Kidney epithelial cell (primary cell): ENCODE measurements at places on chromosomes 13 and 19. TPM values are rescaled to one million over a fixed set of nuclear protein-coding genes. Genes with fewer than 3 reads are reported as not detected.

- no peak for DNase-seq
Observed at GRCh38 chr13:76503766-76504165, 382.4 kb downstream of the KCTD12 start.

MYO1F gene
- 0.08 and 0.21 TPM in 2 replicates for total RNA-seq

GRCh38 chr13:87122551-87122950, 548.6 kb upstream of the SLITRK5 start:
- no peak for DNase-seq

DNA sequence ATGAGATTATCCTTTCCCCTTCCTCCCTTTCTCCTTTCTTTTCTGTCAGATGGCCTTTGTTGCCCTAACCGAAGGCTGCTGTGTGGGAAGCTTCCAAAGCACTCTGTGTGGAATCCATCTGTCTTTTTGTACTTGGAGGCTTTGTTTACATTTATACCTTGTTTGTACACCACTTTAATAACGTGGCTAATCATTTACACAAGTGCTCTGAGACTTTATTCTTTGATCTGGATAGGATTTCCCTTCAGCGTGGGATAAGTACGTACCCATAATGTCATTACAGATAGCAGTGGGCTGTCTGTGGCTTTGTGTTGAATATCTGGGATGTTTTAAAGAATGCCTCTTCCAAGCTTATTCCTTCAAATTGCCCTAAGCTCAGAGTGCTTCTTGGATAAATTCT, 684.7 kb upstream of the SLITRK5 start:
- no peak for DNase-seq

CYP4F12 gene
- not detected in 2 replicates for total RNA-seq

DNA sequence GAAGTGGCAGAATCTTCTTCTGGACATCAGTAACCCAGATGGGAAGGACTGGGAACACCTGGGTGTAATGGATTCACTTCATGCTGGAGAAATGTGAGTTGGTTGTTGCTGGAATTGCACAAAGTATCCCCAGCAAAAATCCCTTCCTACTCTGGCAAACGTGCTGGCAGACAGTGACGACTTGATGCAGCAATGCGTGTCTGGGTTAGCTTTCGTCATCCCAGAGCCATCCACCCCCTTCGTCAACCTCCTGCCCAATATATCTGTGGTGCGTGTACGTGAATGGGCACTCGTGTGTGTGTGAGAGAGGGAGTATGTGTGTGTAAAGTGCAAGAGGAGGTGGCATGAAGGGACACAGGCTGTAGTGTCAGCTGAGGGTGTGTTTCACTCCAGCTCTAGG, 70.9 kb downstream of the TM9SF2 start:
- DNase-seq = peak; percentile 61

- DNase-seq = no peak
Observed at GRCh38 chr13:77574096-77574495, 38.6 kb downstream of the SCEL start.

- DNase-seq = peak; percentile 9
Observed at GRCh38 chr13:109476001-109476400, 310.4 kb downstream of the IRS2 start.

RASGRP4 gene
- total RNA-seq = not detected in 2 replicates

DNA sequence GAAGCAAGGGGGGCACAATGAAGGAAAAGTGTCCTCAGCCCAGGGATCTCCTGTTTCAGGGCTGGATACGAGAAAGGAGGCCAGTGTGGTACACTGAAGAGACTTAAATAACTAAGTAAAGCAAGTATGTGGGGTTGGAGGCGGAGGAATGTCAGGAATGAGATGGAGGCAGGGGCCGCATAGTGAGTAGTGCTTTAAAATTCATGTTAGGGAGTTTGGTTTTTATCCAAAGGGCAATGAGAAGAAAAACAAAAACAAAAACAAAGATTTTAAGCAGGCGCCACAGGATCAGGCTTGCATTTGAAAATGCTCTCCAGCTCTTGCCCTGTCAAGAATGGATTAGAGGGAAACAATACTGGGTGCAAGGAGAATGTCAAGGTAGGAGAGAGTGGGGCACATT, 273.4 kb downstream of the DCLK1 start:
- DNase-seq = no peak

PABPC3 gene
- total RNA-seq = 0.34 and 0.58 TPM in 2 replicates

DNA sequence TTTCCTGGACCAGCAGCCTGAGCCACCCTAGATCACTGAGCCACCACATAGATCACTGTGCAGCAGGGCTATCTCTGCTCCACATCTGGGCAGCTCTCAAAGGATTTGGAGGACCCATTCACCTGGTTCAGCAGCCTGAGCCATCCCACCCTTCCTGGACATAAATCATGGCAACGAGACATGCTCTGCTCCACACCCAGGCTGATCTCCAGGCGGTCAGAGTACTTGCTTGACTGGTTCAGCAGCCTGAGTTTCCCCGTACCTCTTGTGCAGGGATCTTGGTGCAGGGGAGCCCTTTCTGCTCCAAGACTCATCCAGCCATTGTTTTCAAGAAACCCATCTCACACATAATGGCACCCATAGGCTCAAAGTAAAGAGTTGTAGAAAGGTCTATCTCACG, 195.3 kb downstream of the LIG4 start:
- no peak for DNase-seq

DNA sequence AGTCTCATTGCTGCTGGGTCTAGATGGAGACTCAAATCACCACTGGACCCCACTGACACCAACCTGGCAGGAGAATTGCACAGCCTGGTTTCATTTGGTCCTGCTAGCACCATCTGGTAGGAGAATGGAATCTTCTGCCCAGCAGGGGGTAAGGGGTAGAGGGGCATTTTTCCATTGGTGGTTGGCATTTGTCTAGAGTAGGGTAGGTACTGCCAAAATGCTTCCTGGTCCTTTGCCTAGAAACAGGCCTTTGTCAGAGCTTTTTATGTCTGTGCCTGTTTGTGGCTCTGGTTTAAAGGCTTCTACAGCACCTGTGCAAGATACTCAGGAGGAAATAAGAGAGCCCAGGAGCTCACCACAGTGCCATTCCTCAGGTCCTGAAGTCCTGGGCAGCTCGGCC, 121.3 kb downstream of the KCTD12 start:
- no peak for DNase-seq

CD209 gene
- total RNA-seq = 0.04 and 0.07 TPM in 2 replicates

CDC42EP5 gene
- total RNA-seq = 21.4 and 24.4 TPM in 2 replicates

- DNase-seq = no peak
Observed at GRCh38 chr13:84962849-84963248, 836.4 kb downstream of the SLITRK6 start.

GMIP gene
- total RNA-seq = 6.3 and 18.3 TPM in 2 replicates

GRCh38 chr13:75255653-75256052, 226.3 kb downstream of the TBC1D4 start:
- no peak for DNase-seq

NLRP11 gene
- total RNA-seq = not detected in 2 replicates

DNA sequence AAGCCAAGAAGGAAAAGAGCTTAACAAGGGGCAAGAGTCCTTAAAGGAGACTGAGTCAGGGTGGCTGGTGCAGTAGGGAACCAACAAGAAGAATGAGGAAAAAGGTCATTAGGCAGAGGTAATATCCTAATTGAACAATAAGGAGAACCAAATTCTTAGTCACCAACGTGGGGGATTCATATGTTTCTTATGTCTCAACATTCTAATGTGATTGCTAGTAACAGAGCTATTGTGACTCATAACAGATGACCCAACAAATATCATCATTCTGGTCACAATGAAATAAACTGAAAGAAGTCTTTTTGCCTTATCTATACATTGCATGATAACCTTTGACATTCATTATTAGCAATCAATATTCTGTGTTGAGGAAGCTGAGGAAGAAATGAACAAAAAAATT, 101.6 kb downstream of the RAP2A start:
- no peak for DNase-seq

ZNF225 gene
- 1.9 and 2.2 TPM in 2 replicates for total RNA-seq

ERCC1 gene
- total RNA-seq = 67.1 and 79.5 TPM in 2 replicates

- no peak for DNase-seq
Observed at GRCh38 chr19:13597640-13598039, 91.4 kb upstream of the CACNA1A start.

DNA sequence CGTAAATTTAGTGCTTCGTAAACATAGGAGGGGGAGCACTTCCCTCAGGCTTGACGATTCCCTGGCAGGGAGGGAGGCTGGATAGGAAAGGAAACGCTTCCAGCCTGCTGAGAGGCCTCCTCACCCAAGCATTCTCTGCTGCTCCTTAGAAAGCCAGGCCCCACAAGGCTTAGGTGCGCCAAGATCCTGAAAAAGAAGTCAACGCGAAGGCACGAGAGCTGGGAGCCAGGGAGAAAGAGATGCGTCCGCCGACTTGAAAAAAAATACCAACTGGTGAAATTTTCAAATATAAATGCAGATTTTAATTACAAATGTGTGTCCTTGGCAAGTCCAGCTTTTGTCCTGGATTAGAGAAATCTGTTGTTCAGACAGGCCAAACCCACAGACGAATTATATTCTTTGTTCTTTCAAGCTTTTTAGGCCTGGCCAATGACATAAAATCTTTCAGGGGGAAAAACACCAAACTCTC, 64.0 kb downstream of the ALOX5AP start:
- DNase-seq = no peak

DNA sequence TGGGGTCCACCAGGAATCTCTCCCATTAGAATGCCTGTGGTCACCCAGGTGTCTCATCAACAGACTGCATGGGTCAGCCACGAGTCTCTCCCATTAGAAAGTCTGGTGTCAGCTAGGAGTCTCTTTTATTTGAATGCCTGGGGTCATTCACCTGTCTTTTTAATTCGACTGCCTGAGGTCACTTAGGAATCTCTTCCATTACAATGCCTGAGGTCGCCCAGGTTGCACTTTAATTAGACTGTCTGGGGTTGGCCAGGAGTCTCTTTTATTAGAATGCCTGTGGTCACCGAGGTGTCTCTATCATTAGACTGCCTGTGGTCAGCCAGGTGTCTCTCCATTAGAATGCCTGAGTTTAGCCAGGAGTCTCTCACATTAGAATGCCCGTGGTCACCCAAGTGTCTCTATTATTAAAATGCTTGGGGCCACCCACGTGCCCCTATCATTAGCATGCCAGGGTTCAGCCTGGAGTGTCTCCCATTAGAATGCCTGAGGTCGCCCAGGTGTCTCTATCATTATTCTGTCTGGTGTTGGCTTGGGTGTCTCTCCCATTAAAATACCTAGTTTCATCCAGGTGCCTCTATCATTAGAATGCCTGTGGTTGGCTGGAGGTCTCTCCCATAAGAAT, 1474.3 kb downstream of the UQCRFS1 start:
- no peak for DNase-seq

- no peak for DNase-seq
Observed at GRCh38 chr13:66781241-66781640, 448.9 kb downstream of the PCDH9 start.

DNA sequence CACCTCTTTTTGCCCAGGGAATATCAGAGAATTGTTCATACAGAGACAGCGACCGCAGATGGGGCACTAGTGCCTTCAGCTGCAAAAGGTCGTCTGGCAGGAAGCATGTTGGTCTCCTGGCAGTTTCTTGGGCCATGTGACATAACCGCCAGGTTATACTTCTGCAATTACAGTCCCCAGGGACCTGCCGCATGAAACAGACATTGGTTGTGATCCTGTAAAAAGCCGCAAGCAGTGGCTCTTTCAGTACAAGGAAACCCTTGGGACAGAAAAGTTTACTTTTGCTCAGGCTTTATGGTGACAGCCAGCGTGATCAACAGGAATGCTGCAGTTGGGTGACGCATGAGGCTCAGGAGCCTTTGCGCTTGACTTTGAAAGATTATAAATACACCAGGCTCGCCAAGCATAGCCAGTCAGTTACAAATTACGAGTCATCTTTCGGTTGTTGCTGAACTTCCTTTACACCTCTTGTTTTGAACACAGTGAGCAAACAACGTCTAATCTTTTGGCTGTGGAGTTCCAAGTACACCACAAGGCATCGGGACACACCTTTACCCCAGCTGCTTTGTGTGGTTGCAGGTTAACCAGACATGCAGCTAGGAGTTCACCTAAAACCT, 50.5 kb upstream of the UBE2L5 start:
- no peak for DNase-seq

DNA sequence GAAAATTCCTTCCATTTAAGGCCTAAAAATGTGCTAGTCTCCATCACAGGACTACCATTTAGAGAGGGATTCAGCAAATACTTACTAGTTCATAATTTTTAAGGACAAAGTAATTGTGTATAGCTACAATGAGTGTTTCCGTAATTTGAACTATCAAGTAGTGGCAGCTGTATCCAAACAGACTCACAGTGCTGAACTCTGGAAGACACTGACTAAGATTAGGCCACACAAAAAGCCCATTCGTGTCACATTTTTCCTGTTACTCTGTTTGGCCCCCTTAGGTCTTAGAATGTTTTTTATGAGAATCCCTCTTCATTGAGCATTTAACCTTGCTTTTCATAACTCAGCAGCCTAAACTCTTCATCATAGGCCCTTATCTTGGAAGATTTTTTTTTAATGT, 731.2 kb upstream of the PCDH9 start:
- DNase-seq = no peak

- DNase-seq = no peak
Observed at GRCh38 chr13:34144142-34144541, 326.2 kb downstream of the RFC3 start.

TTYH1 gene
- not detected in 2 replicates for total RNA-seq

GRCh38 chr13:64639206-64639605, 2590.9 kb downstream of the PCDH9 start:
- no peak for DNase-seq

DNA sequence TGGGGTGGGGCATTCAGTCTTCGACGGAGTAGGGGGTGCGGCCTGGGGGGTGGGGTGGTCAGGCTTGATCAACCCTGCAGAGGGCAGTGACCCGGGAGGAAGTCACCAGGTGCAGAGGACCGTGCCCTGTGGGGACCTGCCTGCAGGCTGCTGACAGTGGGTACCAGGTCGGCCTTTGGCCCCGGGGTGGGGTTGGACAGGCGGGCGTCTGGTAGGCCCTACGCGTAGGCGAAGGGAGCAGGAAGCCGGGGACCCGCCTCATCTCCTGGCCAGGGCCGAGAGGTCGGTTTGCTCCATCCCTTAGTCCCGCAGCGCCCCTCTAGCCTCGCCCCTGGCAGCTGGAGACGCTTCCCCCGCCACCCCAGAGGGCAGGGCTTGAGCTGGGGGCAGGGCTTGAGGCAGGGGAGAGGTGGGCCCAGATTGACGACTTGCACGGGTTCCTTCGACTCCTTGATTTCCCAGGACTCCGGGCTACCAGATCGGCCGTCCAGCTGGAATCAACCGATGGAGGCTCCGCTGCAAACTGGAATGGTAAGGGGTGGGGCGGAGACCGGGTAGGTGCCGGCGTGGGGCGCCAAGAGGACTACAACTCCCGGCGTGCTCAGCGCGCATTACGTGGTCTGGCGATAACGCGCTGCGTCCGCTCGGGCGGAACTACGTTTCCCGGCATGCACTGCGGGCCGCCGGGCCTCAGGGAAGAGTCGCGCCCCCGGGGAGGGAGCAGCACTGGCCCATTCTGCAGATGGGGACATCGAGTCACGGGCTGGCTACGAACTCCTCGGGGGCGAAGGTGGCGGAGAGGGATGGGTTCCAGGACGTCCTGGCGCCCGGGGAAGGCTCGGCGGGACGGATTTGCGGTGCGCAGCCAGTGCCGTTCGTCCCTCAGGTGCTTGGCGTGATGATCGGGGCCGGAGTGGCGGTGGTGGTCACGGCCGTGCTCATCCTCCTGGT, at the start of gene PNPLA6:
Gene PNPLA6, plus strand, starts transcription at position 671 of the 951 bp plus-strand sequence. Its CDS starts 72 bp downstream, at position 743.
- DNase-seq = no peak

DNA sequence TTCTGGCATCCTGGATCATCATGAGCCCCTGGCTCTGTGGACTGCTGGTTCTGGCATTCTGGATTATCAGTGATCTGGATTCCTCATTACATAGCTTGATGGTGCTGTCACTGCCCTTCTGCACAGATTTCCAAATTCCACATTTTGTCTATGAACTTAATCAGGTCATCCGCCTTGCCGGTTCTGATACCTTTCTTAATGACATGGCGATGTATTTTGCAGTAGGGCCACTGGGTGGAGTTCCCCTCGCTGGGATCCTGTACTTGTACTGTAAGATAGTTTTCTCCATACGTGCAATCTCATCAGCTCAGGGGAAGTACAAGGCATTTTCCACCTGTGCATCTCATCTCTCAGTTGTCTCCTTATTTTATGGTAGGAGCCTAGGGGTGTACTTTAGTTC, 24.4 kb upstream of the OR7C2 start:
- DNase-seq = no peak
